ENCODE measurements at places on chromosomes 12 and 14.

GRCh38 chr12:80195074-80195726 lies 95.9 kb downstream of the OTOGL start:
- DNase-seq = peak; percentile 38

- DNase-seq = no peak
These were observed 157.7 kb upstream of the KITLG start for GRCh38 chr12:88737838-88738472.

- DNase-seq = peak; percentile 25
These were observed 703 bp downstream of the HIGD1C start for GRCh38 chr12:50953047-50953446.

GRCh38 chr14:74492776-74493342 lies at the start of gene NPC2:
Gene NPC2, minus strand, starts transcription at chr14:74493305. Its CDS starts 31 bp downstream, at chr14:74493274.
- no peak for DNase-seq

- no peak for DNase-seq
These were observed 74.2 kb downstream of the GARIN6 start for GRCh38 chr12:99721715-99722275.

GRCh38 chr12:25904442-25904841 lies 54.0 kb upstream of the RASSF8 start:
- DNase-seq = no peak

DNA sequence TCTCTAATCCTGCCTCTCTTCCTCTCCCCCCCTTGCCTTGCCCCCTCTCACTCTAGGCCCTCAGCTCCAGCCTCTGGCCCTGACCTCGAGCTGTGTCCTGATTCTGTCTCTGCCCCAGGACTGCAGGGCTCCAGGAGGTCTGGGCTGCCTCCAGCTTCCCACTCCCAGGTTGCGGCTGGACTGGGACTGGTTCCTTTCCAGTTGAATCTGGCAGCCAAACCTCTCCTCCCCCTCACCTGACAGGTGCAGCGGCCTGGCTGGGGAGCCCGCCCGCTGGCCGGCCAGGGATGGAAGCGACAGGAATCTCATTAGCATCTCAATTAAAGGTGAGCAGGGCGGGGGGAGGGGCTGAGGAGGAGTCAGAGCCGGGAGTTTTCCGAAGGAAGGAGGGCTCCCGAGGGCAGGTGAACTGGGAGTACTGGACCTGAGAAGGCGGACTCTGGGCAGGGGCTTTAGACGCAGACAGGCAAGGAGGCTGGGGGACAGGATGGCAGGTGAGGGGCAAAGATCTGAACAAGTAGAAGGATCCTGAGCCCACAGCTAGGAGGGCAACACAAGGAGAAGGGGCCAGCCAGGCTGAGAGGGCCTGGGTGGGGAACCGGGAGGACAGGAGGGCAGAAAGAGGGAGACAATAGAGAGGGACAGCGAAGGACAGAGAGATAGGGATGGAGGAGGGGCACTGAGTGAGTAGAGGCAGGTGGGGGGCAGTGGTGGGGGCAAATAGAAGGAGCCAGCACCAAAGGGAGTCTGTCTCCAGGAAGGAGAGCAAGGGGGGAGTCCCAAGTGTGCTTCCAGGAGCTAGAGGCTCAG lies at the start of gene SCNN1A:
Gene SCNN1A, minus strand, starts transcription at position 295 of the 810 bp plus-strand sequence. CDS start 780 bp downstream, outside the sequence.
- DNase-seq = peak; percentile 80

DNA sequence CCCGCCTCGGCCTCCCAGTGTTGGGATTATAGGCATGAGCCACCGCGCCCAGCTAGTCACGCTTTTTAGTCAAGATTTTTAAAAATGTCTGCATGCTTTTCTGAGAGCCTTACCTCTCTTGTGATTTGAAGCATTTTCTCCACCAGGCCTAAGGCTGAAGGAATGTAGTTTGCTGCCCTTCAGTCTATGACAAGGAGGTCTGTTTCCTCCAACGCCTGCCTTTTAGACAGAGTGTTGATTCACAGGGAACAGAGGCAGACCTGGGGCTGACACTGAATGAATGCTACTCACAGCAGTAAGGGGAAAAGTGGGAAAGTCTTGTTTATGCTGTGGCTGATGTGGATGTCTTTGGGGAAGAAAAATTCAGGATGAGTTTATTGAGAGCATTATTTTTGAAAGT lies 27.2 kb upstream of the MDM2 start:
- DNase-seq = no peak

- DNase-seq = no peak
These were observed 224.7 kb downstream of the PIK3C2G start for GRCh38 chr12:18486036-18486435.

DNA sequence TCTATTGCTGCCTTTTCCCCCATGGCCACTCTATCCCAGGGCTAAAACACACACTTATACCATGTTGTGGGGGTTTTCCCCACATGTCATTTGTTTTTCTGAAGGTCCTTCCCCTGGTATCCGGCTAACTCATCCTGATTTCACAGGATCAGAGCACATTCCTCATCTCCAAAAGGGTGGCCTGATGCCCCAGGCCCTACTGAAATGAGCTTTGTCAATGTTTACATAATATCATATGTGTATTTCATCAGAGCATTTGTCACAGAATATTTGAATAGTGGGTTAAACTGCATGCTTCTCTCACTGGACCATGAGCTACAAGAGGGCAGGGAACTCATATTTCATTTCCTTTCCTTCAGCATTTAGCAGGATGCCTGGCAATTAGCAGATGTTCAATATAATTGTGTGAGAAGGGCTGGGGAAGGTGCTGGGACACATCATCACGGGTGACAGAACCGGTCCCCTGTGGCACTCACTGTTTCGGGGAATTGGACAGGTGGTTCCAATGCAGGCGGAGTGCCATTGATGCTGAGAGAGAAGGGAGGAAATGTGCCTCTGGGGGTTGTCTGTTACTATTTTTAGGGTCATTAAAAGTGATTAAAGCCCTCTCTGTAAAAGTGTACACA lies 26.8 kb downstream of the EMP1 start:
- DNase-seq = no peak

DNA sequence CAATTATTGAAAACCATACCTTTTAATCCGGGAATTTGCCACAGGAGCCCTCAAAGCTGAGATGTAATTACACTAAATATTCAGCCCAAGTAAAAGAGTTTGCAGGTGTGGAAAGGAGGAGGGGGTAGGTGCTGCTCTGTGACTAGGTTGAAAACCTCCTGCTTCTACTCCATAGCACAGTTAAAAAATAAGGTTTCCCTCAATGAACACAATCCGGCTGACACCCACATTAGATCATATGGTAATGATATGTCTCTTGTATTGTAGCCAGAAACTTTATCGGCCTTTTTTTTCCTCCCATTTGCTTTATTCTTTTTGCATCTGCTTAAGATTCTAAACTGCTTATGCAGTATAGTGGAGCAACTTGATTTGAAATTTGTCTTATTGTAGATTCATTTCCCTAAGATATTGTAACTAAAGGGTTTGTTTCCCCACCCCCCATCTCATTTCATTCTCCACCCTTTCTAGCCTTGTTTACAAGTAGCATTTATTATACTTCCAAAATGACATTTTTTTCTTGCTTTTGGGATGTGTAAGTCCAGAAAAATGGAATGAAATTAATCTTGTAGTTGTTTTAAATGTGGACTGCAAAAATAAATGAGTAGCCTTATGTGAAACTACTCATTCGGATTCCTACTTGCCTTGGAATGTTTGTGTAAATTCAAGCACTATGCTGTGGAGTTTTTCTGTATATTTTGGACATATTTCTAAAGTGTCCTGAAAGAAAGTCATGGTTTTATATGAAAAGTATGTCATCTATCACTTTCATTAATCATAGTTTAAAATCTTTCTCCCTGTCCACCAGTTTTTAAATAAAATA lies at the start of gene DCN:
Gene DCN, minus strand, starts transcription at position 182 of the 820 bp plus-strand sequence. CDS start 4,265 bp downstream, outside the sequence.
- DNase-seq = no peak

GRCh38 chr12:76259660-76260389 lies 88.4 kb downstream of the BBS10 start:
- no peak for DNase-seq

DNA sequence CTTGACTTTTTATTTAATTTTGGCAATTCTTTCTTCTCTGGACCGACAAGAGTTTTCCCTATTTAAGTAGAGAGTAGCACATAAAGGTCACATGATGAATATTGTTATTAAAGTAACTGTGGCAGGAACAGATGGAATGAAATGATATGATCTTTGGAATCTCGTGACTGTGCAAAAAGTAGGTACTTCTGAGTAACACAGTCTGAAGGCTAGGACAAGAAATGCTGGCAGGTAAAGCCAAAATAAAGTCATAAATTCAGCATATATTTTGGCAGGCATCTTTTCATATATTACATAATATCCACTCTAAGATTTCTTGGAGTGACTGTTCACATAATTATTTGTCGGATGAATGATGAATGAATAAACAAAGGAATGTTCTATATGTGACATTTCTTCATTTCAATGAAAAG lies 121.4 kb downstream of the EFCAB11 start:
- DNase-seq = no peak

DNA sequence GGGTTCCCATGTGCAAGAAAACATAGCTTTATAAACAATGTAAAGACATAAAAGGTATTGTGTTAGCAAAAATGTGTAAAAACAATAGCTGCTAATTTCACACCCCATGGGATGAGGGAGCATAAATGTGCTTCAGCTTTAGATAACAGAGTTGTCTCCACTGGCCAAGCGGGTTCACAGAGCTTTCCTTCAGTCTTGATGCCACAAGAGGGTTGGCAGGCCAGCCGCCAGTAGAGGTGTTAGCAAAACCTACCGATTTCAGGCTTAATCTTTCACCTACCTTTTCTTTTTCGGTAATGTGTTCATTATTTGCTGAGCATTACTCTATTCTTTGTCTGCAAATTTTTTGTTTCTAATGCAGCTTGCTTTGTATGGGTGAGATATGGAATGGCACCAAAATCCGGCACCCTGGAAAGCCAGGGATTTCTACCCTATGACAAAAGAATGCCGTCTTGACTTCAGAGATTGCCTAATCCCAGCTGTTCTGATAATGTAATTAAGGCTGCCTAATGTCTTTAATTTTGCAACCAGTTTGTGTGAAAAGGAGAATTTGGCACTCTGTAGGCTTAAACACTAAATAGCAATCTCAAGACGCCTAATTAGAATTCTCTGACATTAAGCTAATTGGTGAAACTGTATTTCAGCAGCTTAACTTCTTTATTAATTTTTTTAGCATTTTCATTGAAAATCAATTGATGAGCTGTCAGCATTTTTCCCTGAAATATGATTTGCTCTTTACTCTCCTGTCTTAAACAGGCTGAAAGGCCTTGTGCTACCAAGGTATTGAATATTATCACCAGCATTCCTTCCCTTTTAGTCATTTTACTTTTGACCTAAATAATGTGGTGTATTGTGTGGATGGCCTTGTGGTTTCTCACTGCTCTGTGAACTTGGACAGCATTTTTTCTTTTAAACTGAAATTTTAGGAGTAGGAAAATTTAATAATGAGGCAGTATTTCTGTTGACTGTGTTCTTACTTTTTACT lies 60.7 kb downstream of the POLR3B start:
- DNase-seq = no peak

- DNase-seq = no peak
These were observed 44.0 kb downstream of the PPHLN1 start for GRCh38 chr12:42370013-42370412.

GRCh38 chr12:24304285-24304684 lies 354.8 kb upstream of the SOX5 start:
- no peak for DNase-seq

DNA sequence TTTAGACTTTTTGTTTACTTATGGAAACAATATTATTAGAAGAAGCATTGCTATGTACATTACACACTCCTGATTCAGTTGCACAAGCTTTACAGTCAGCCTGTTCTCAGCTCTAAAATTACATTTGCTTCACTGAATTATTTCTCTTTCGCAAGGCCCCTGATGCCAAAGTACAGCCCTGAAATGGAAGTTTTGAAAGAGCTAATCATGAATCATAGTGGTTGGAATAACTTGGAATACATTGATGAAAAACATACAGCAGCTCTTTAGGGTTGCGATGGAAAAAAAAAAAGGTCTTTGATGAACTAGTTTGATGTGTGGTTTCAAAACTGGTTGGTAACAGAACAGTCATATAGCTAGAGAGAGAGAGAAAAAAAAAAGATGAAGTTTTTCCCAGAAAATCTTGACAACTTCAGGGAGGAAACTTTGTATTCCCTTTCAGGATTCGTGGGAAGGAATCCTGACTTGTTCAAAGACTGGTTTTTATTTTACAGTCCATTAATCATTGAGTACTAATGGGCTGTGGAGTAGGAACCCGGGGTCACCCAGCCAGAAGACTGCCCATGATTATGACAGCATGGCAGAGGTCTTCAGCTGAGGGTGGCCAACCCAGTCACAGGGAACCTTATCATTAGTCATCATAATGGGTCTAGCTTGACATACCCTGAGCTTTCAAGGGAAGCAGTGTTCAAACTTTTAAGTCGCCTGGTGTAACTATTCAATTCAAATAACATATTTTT lies 460.1 kb downstream of the NAV3 start:
- DNase-seq = no peak

- no peak for DNase-seq
These were observed 102.1 kb upstream of the PRB2 start for GRCh38 chr12:11497438-11497837.

GRCh38 chr14:56687123-56687522 lies 107.5 kb downstream of the TMEM260 start:
- DNase-seq = no peak

DNA sequence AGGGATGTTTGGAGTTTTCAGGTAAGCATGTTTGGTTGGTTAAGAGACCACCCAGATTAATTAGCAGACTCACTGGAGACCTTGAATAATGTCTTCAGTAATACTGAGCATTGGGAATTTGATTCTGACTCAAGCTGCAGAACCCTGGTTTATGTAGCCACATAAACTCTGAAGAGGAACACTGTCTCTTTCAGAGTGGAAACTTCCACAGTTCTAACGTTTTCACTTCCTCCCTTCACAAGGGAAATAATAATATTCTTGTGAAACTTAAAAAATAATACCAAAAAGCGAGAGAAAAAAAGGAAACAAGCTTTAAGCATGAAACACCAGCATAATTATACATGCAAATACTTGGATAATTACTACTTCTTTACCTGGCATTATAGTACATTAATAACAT lies 40.0 kb upstream of the ST8SIA1 start:
- DNase-seq = no peak

GRCh38 chr12:124849382-124849781 lies 14.3 kb downstream of the SCARB1 start:
- no peak for DNase-seq

Data from NCI-H2081 (cell line).